ENCODE measurements at places on chromosomes 3 and 15. TPM values are rescaled to one million over a fixed set of nuclear protein-coding genes. Genes with fewer than 3 reads are reported as not detected.

GRCh38 chr15:32642667-32643435 lies 1.3 kb downstream of the SCG5 start:
- DNase-seq: no peak

The BSN gene
- total RNA-seq: 0.27 TPM

DNA sequence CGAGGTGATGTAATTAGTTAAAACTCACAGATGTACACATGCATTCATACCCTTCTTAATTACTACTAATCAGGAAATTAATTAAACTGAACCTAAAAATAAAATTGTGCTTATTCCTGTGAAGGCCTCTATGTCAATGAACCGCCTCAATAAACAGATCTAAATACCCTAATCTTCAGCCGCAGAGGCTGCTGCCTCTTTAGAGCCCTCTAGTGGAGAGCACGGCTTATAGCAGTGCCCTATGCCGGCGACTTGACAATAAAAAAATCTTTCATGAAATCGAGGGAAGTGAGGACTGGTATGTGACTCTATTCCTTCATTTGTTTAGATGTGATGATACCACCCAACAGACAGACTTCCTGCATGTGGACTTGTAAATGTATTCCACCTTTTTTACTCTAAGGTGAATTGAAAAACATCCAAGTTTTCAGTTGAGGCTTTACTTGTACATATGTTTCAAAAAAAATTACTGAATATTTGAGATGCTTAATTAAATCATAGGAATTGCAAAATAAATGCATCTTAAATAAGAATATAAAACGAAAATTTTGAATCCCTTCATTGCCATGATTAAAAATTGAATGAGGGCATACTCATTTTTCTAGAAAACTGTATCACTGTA lies 8.3 kb upstream of the EPHA3 start:
- no peak for DNase-seq

DNA sequence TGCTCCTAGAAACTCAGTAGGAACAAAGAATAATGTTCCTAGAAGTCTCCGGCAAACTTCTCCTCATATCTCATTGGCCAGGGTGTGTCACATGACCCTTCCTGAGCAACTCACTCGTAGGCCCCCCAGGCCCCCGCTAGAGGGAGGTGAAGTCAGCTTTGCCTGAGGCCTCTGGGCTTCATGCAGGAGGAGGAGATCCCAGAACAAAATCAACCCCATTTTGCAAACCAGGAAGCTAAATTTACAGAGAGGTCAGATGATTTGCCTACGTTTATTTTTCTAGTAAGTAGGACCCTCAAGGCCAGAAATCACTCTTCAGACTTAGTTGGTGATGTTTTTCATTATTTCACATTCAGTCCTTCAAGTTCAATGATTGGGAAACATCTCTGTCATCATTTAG lies 99.1 kb downstream of the SSR3 start:
- DNase-seq: no peak

GRCh38 chr3:149599236-149599635 lies 58.6 kb downstream of the WWTR1 start:
- DNase-seq: no peak

All from Right ventricle myocardium superior (tissue), 1 donor.